ENCODE measurements at places on chromosomes 16 and 17.

DNA sequence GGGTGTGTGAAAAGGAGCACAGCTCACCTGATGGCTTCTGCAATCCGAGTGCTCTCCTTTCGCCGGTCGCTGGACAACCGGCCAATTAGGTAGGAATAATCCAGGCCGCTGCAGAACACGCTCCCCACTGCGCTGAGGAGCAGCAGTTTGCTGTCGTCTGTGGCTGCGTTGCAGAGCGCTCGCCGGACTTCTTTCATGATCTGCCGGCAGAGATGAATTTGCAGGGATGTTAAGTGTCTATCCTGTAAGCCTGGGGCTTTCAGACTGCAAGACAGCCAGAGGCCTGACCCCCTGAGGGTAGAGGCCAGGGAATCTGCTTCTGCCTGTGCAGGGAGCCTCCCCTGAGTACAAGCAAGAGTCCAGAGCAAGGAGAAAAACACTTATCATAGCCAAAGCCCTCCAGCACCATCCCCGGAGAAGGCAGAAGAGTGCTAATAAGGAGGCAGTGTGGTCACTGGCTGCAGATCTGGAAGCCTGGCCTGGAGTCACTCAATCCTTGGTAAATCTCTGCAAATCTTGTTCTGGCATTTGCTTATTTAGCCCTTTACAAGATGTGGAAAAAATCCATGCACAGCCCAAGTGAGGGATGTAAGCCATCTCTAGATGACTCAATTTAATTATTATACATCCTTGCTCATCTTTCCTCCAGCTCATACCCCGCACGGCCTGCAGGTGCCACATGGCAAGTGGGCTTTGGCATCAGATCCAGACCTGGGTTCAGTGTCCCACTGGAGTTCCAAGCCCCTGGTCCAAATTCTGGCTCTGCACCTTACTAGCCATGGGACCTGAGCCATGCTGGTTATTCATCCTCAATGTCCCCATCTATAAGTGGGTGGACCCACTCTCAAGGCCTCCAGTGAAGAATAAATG is 80.2 kb downstream of the DYNLRB2 start:
- no peak for DNase-seq

- DNase-seq = no peak
Measured at GRCh38 chr16:56259425-56259779, 68.1 kb downstream of the GNAO1 start.

DNA sequence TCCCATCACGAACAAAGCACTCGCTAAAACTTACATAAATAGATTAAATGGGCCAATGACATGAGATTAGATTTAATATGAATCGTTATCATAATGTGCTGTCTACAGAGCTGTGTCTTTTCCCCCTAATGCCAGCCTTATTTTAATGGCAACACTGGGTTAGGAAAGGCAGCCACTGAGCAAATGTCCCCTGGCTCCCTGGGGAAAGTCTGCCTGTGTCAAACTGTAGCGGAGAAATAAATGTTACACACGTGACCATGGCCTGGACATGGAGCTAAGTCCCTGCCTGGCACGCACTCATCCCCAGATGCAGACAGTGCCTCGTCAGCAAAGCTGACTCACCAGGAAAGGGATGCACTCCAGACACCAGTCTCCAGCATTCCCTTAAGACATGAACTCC is 61.3 kb upstream of the SDK2 start:
- peak; percentile 85 for DNase-seq

DNA sequence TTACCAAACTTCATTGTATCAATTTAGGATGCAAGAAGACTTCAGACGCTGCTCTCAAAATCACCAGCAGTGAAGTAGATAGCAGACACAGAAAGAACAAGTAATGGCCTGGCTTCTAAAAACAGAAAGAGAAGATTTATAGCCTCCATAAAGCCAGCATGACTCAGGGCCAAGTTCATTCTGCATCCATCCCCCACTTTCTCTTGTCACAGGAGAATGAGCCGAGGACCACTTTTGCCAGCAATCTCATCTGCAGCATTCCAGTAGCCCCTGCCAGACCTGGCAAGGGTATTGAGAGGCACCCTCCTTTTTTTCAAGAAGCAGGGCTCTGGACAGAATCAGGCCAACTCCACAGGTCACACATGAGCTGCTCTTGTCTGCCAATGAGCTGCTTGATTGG is 355.4 kb upstream of the SOX9 start:
- DNase-seq = no peak

DNA sequence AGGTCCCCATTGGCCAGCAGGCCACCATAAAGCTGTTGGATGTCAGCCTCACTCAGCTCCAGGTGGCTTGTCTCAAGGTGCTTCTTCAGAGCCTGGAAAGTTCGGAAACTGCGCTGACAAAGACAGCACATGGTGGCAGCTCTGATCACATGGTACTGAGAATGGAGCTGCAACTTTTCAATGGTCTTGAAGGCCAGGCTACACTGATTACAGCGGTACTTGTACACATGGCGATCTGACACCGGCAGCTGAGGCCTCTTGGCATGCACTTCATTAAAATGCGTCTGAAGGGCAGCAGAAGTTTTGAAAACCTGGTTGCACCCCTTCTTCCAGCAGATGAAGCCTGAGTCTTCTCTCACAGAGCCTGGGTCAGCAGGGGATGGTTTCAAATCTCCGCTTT is 249.7 kb downstream of the ZFHX3 start:
- no peak for DNase-seq

DNA sequence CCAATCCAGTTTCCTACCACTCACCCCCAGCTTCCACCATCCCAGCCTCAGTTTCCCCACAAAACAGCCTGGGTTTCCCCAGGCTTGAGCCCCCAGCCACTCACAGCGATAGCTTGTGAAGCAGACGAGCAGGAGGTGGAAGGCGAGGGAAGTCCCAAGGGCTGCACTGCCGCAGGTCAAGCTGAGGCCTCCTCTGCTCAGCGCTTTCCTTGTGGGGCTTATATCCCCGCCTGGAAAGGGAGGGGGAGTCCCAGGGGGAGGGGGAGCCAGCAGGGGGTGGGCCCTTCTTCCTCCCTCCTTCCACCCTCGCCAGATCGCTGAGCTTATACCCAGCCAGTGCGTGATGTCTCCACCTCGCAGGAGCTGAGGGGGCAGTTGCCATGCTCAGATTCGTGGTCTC is at the start of gene PYY:
TSS of gene PYY (minus strand) at position 195 of the 400 bp plus-strand sequence. CDS start 457 bp downstream, outside the sequence.
- DNase-seq = no peak

DNA sequence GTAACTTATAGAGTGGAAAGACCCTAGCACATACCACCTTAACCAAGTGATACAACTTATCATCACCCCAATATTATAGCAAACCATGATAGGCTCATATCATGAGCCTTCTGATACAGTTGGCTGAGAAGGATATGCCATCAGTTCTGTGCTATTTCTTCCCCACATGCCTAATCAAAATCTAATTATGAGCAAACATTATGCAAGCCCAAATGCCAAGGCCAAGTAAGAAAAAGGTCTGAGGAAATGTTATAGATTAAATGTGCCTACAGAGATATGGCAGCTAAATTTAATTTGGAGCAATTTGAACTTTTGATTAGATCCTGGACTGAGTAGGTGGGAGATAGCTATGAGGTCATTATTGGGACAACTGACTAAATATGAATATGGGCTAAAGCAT is 225.9 kb upstream of the PMFBP1 start:
- DNase-seq = no peak

- DNase-seq = no peak
Measured at GRCh38 chr16:68935008-68935407, 91.7 kb downstream of the TANGO6 start.

GRCh38 chr16:77551357-77551756 is 116.5 kb upstream of the ADAMTS18 start:
- DNase-seq = no peak

GRCh38 chr16:69814561-69814960 is 52.4 kb downstream of the WWP2 start:
- DNase-seq = no peak

DNA sequence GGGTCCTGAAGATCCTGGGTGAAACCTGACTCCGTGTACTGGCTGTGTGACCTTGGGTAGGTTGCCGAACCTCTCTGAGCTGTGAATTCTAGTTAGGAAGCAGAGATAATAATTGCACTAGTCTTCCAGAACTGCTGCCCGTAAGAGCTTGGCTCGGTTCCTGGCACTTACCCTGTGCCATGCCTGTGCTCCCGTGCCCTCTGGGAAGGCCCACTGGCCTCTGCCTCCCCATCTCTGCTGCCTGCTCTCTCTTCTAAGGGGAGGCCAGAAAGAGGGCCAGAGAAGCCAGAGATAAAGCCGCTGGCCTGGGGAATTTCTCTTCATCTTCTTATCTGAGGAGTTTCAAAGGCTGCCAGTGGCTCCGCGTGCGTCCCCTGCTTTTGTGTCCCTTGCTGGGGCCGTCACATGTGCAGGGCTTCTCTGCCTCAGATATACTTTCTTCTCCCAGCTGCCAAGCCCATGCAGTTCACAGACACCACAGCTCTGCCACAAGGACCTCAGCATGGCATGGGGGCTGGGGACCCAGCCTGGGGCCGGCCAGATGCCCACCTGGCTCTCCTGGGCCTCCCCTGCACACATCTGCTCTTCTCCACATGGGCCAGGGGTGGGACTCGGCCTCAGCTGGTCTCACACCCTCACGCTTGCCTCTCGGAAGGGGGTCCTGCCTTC is 145.2 kb downstream of the SDK2 start:
- no peak for DNase-seq

- DNase-seq = no peak
Measured at GRCh38 chr17:70318051-70318450, 148.7 kb downstream of the KCNJ2 start.

GRCh38 chr17:14361470-14361869 is 60.6 kb downstream of the HS3ST3B1 start:
- DNase-seq = no peak

- DNase-seq = no peak
Measured at GRCh38 chr17:77466596-77467223, 325.9 kb downstream of the SEC14L1 start.

DNA sequence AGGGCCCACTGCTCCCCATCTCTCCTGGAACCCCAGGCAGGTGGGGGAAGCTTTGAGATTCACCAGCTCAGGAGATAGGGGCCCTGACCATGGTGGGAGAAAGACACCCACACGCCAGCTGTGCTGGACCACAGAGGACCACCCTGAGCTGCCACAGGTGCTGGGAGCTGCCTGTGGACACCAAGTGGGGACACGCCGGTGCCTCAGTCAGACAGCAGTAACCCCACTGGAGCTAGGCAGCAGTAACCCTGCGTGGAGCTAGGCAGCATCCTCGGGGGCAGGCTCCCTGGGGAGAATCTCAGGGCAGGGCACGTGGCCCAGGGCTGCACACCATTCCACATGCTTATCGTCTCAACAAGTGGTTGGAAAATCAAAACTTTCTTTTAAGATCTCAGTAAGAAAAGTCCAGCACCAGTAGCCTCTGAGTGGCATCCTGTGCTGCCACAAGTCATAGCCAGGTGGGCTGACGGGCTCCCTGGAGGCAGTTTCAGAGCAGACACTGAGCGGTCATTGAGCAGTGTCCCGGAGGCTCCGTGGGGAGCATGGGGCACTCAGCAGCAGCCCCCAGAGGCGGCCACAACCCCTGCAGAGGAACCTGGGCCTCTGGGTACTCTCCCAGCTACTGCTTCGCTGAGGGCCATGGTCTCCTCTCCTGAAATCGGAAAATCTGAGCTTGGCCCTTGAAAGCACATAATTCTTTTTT is 8.0 kb upstream of the HEXD start:
- no peak for DNase-seq
